CD4-positive, alpha-beta T cell treated with Interleukin-15 for 1 hour (primary cell): ENCODE measurements at places on chromosomes 6 and 20.

GRCh38 chr6:37850260-37850659 is 30.7 kb downstream of the ZFAND3 start:
- no peak for DNase-seq

DNA sequence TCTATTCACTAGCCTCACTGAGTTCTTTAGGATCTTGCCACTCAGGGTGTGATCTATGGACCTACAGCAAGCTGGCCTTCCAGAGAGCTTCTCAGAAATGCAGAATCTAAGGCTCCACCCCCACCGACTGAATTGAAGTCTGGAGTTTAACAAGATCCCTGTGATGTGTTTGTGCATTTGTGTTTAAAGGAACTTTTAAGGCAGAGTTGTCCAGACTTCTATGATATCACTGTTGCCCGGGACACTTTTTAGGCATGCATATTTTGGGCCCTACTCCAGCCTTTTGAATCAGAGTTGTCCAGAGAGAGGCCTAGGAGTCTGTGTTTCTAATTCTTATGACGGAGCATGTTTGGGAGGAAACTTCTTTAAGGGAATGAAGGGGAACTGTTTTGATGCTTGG is 232.3 kb downstream of the QKI start:
- DNase-seq: no peak

- DNase-seq: no peak
Observed at GRCh38 chr6:45986746-45987274, 28.9 kb downstream of the CLIC5 start.

DNA sequence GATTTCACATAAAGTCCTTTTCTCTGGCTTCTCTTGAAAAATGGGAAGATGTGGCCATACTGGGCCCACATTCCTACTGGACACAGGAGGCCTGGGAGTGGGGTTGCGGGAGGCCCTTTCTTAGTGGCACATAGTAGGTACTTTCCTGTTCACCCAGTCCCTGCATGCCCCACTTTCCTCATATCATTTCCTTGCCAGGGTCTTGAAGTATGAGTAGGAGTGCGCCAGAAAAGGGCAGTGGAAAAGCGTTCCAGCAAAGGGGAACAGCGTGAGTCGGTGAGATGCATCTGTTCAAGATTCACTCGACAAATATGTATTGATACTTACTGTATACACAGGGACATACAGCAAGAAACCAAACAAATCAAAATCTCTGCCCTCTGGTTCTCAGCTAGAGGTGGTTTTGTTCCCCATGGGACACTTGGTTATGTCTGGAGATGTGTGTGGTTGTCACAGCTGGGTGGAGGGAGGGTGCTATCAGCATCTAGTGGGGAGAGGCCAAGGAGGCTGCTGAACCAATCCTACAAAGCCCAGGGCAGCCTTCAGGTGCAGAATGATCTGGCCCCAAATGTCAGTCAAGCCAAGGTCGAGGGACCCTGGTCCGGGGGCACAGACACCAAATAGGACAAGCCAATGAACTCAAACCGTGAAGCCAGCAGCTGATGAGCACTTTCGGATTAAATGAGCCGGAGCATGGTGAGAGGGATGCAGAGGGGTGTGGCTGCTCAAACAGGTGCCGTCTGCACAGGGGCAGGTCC is 151.4 kb downstream of the CEBPB start:
- DNase-seq: no peak

- no peak for DNase-seq
Observed at GRCh38 chr20:40192081-40192480, 497.0 kb downstream of the MAFB start.

DNA sequence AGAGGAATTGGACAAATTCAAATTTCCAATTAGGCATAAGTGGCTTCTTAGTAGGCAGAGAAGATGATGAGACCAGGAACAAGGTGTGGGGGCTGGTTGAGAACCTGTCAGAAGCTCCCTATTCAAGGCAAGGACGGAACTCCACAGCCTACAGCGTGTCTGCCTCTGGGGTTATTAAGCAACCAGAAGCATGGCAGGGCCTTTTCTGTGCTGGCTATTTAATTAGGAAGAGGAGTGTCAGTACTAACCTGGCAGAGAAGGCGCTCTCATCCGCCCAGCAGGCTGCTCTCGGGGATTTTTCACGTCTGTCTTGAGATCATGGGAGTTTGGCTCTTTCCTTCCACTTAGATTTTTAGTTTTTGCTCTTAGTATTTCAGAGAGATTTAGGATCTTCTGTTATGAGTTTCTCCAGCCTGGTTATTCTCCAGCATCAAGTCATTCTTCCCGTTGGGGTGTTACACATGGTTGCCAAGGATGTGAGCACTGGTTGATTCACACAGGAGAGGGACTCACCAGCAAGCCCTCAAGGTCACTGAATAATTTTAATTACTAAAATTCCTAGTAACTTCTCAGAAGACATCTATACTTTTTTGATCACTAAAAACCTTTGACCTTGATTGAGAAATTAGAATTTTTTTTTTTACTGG is 23.9 kb downstream of the ADTRP start:
- no peak for DNase-seq

DNA sequence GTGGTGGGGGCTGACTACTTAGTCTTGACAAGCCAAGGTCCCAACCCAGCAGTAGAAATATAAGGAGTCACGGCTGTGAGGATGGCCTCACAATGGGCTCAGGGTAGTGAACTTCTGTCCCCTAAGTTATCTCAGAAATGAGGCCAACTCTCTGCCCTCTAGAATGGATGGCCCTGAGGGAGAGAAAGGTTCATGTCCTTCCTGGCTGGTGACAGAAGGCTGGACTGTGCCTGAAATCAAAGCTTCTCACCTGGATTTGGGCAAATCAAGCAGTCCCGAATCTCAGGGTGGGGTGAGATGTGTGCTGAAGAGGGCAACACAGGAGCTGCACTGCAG is 12.7 kb downstream of the RRP36 start:
- no peak for DNase-seq

GRCh38 chr6:55758156-55758937 is 117.0 kb downstream of the BMP5 start:
- no peak for DNase-seq

- no peak for DNase-seq
Observed at GRCh38 chr20:6863798-6864201, 96.3 kb downstream of the BMP2 start.

DNA sequence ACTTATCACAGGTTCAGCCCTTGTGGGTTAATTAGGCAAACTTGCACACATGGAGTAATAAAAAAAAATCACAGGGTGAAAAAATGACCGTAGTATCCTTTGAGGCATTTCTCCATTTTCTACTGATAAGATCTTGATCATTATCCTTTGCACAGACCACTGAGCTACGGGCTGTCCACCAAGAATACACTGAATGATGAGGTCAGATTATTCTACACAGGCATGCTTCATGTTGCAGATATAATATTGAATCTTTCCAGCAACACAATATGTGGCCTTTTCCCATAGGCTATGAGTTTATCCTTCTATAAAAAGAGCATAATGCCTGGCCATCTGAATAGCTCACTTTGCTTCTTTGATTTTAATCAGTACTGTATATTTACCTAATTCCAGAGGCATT is 168.9 kb downstream of the FRK start:
- no peak for DNase-seq

- no peak for DNase-seq
Observed at GRCh38 chr6:87180105-87180728, 24.9 kb downstream of the ZNF292 start.

DNA sequence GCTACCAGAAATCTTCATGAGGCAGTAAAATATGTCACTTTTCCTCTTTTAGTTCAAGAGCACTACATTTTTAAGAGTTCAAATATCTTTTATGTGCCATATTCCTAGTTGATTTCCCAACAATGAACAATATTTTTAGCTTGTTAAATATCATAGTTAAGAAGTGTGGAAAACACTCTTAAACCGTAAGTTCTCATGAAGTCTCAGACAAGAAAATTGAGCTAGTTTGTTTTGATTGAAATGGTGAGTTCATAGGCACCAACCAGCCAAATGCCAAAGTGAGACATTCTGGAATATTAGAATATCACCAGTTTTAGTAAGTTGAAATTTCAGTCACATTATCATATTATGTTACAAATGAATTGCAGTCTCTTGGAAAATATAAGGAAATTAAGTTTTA is 277.2 kb upstream of the HSF2 start:
- no peak for DNase-seq

DNA sequence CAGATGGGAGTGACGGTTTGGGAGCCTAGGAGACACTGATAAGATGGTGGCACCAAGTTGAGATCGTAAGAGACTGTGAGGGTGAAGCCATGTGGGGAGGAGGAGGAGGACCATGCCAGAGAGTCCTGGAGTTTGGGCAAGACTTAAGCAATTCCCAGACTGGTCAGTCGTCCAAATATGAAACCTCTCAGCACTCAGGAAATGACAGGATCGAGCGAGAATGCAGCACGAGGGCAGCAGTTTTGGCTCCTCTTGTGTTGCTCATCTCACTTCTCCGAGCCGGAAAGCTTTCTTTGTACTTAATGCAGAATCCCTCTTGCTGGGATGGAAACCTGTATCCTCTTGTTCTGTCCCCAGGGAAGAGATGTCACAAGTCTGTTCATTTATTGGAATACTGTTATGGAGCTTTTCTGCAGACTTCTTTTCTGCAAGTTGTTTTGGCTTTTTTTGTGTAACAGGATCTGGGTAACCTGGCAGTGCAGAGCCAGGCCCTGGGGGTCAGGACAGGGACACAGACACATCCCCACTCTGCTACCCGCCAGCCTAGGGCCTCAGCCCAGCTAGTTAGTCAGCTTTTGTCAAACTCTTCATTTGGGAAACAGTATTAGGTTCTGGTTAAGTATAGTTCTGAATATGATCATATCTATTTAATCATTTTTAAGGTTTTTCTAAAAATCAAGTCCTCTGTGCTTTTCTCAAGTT is 34.3 kb downstream of the FNDC1 start:
- no peak for DNase-seq

GRCh38 chr6:150314230-150315188 is 54.3 kb upstream of the IYD start:
- no peak for DNase-seq

DNA sequence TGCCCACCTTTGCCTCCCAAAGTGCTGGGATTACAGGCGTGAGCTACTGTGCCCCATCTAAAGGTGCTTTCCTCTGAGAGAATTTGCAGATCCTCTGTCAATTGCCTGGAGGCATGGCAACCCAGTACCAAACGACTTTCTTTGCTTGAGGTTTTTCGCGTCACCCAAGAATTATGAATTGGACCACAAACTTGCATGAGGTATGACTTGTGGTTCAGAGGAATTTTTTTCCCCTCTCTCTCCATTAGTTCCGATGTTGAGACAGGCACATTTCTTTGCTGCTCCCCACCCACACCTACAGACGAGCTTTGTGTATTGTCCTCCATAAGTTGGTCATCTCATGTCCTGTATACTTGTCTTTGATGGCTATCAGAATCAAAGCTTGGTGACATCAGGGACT is 11.8 kb upstream of the SCAF8 start:
- no peak for DNase-seq

DNA sequence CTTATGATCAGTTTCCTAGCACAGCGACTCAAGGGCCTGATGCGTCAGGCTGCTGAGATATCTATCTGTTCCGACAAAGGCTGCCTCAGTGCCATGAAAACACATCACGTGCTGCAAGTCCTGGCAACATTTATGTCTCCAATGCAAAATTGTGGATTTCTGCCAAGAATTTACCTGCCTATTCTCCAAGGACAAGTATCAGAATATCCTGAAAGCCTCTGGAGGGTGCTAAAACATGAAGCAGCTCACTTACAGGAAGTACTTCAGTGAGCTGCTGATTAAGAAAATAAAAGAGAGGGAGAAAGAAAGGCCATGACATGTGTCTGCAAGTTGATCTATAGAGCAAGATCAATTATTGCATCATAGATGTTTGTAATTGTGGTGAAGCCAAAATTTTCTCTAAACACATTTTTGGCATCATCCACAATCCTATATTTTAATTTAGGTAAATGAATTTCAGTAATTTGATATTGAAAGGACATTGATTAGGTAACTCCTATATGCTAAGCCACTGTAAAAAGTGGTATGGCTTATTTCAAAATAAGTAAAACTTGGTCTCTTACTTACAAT is 25.8 kb upstream of the TPBG start:
- no peak for DNase-seq
